NCI-H2171 treated with DMSO at 0.1 percent for 48 hours (cell line): ENCODE measurements at places on chromosomes 4 and X.

DNA sequence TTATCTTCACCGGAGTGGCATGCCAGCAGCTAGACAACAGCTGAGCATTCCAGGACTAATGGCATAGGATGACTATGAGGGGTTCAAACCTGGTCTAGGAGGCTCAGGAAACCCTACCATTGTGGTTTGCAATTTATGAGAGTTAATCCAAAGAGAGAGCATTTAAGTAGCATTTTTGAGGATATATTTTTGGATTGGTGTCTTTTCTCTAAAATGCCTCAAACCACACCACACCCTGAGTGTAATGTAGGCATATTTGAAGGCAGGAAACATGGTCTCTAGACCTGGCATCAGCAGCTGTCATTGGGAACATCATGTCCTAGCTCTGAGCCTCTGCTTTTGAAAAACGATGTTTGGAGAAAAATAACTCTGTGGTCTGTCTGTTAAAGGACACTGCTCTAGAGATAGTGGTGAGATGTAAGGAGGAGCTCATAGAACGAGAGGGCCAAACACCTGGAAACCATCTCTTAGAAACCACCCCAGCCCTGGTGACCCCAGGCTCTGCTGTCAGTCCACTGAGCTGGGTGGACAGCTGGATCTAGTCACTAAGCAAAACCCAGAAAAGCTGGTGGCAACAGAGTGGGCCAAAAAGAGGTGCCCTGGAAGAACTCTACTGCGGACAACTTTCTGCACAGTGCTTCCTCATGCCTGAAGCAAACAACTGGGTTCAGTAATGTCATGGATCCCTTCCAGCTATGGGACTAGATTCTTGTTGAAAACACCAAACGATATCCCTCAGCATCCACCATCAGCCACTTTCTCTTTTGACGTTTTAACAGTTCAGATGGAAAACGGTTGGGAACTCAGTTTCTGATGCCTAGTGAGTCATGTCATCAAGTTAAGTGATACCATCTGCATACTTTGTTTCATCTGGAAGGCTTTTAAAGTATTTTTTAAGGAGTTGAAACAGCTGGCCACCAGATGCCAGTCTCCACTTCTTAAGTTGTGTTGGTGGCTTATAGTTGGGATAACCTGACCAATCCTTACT, 100.2 kb upstream of the C1QTNF7 start:
- DNase-seq = no peak

DNA sequence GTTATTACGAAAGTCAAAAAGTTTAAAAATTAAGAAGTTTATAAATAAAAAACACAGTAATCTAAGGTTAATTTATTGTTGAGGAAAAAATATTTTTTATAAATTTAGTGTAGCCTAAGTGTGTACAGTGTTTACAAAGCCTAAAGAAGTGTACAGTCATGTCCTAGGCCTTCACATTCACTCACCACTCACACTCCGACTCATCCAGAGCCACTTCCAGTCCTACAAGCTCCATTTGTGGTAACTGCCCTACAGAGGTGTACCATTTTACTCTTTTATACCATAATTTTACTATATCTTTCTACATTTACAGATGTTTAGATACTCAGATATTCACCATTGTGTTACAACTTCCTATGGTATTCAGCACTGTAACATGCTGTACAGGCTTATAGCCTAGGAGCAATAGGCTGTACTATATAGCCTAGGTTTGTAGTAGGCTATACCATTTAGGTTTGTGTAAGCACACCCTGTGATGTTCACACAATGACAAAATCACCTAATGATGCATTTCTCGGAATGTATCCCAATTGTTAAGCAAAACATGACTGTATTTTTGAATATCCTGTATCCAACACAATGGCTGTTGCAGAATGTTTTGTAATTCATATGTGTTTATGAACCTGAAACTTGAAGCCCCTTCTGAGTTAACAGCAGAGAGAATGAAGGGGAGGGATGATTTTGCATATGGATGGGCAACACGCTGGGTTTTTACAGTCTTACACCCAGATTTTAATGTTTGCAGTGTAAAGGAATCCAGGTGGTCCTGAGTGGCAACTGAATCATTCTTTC, 3.1 kb downstream of the PPBP start:
- no peak for DNase-seq

- no peak for DNase-seq
Observed at GRCh38 chrX:50072110-50072509, 128.7 kb downstream of the AKAP4 start.

DNA sequence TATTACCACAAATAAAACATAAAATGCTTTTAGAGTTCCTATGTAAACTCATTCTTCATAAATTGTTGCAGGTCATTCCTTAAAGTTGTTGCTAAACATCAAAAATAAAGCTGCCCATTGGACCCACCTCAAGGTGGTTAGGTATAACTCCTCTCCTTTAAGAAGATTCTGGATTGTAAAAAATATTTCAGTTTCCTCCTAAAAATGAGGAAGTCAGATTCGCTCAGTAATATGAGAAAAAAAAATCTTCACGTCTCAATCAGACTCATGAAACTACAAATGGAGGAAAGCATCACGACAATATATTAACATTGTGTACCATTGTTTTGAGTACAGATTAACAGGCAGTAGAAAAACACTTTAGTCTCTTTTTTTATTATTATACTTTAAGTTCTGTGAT, 105.9 kb downstream of the DDX60 start:
- DNase-seq = no peak

DNA sequence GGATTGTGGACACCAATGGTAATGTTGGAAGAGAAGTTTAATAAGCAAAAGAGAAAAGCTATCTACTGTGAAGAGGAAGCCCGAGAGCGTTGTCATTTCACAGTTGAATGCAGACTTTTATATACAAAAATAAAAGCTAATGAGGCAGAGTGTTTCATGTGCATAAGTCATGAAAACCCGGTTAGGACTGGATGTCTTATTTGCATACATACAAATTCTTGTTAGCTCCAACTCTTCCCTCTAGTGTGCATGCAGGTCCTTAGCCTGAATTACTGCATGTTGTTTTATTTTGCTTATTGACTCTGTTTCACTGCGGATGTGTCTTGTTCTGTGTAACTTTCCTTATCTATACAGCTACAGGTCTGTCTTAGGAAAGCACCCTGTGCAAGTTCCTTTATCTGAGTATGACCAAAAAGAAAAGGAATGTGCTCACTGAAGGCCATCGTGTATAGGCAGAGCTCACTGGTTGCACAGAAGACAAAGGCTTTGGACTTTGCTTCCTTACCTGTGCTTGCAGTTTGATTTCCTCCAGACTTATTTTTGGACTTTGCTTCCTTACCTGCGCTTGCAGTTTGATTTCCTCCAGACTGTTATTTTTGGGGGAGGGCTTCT, 25.1 kb upstream of the UGT2B11 start:
- DNase-seq = no peak

- no peak for DNase-seq
Observed at GRCh38 chrX:55767100-55767499, 49.6 kb downstream of the RRAGB start.

DNA sequence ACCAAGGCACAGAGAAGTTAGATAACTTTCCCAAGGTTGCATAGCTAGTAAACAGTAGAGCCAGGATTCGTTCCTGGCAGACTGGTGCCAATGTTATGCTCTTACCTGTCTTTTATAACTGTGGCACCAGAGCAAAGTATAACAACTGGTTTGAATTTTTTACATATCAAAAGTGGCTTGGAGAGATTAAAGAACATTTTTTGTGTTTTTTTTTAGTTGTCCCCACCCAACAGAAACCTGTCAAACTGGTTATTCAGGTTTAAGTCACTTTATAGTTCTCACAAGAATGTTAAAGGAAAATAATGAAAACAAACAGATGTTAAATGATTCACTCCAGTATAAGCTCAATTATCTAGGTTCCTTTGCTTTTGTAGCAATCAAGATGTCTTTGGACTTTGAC, 15.6 kb upstream of the FAM47E start:
- no peak for DNase-seq

DNA sequence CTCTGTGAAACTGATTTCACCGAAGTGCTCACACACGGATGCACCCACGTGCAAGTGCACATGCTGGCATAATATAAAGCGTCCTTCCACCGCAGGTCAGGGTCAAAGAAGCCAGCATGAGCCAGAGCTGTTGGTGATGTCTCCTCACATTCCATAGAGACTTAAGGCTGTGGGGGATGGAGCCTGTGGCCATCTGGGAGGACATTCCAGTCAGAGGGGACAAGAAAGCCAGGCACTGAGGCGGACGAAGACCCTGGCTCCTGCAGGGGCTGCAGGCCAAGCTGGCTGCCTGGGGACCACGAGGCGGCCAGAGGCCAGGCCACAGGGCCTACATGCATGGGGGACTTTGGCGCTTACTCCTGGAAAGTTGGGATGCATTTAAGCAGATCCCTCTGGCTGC, 7.7 kb downstream of the RNF212 start:
- no peak for DNase-seq

DNA sequence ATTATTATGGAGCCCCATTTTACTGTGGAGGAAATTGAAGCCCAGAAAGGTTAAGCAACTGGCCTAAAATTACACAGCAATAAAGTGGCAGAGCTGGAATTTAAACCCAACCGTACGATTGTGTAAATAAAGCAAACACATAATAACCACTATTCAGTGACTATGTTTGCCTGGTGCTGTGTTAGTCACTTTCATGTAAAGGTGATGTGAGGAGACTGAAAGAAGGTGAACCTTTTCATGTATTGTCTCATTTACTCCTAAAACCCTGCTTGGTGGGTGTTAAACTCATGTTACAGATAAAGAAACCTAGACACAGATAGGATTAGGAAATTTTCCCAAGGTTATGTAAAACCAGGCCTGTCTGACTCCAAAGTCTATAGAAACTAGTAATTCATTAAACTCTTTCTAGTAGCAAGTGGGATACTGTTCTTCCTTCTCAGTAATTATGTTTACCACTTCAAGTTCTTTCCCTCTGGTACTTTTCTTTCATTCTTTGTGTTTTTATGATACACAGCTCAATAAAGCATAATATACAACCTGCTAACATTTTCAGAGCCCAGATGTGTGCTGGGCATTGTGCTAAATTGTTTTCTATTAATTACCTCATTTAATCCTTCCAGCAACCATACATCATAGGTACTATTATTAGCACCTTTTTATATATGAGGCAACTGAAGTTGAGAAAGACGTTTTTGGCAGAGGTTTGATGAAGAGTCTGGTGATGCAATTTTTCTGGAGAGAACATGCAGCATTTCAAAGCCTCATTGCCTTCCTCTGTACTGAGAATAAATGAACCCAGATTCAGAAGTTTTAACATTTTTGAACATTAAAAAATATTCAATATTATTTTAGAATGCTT, 202.7 kb downstream of the SPRY1 start:
- DNase-seq = no peak

DNA sequence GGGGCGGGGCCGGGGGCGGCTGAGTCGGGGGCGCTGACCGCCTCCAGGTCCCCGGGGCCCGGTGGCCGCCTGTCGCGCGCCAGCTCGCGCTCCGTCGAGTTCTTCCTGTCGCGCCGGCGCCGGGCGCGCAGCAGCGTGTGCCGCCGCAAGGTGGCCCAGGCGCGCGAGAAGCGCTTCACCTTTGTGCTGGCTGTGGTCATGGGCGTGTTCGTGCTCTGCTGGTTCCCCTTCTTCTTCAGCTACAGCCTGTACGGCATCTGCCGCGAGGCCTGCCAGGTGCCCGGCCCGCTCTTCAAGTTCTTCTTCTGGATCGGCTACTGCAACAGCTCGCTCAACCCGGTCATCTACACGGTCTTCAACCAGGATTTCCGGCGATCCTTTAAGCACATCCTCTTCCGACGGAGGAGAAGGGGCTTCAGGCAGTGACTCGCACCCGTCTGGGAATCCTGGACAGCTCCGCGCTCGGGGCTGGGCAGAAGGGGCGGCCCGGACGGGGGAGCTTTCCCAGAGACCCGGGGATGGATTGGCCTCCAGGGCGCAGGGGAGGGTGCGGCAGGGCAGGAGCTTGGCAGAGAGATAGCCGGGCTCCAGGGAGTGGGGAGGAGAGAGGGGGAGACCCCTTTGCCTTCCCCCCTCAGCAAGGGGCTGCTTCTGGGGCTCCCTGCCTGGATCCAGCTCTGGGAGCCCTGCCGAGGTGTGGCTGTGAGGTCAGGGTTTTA, 1.5 kb downstream of the ADRA2C start:
- no peak for DNase-seq

- DNase-seq = no peak
Observed at GRCh38 chr4:90317785-90318184, 190.6 kb downstream of the CCSER1 start.

DNA sequence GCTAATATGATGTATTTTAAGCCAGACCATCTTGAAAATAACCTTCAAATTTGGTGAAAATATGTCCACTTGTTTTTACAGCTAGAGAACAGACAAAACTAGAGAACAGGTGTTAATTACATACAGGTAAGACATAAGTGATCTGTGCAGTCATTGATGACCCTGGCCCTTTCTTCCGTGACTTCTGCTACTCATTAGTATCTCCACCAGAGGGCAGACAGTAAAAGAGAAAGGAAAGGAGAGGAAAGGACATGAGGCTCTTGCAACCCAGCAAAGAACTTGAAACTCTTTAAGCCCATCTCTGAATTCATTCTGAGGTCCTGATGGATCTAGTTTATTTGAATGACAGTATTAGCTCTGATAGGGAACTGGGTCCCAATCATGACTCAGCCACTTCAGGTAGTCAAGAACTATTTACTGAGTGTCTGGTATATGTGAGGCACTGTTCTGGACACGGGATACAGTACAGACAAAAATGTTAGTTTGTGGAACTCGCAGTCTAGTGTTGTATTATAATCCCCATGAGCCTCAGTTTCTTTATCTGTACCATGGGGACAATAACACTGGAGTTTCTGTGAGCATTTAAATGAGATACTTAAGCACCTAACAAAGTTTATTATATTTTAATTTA, 121.0 kb upstream of the TEX13D start:
- peak; percentile 5 for DNase-seq

GRCh38 chr4:30724247-30724646, 4.1 kb downstream of the PCDH7 start:
- no peak for DNase-seq

DNA sequence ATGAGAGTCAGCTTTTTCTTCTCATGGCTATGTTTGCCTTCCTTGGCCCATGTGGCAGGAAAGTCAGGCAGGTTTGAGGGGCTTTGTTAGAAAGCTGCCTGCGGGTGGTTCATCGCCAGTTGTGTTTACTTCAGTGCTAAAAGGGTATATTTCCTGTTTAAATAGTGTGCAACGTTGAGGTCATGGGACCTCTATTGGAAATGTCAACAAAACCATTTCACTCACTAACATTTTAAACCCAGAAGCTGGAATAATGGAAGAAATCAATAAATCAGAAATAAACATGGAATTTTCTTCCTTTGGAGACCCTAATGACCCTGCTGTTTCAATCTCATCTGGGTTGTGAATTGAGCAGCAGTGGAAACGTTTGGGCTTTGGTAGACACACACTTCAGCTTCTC, 185.8 kb downstream of the ANKRD50 start:
- DNase-seq = no peak

GRCh38 chr4:89157488-89158024, 46.2 kb downstream of the TIGD2 start:
- peak; percentile 28 for DNase-seq

GRCh38 chrX:110396735-110397134, 38.1 kb downstream of the RTL9 start:
- no peak for DNase-seq
